ENCODE measurements at places on chromosomes 7 and 10.

GRCh38 chr10:86250399-86250798 lies 116.2 kb downstream of the GRID1 start:
- DNase-seq: no peak

DNA sequence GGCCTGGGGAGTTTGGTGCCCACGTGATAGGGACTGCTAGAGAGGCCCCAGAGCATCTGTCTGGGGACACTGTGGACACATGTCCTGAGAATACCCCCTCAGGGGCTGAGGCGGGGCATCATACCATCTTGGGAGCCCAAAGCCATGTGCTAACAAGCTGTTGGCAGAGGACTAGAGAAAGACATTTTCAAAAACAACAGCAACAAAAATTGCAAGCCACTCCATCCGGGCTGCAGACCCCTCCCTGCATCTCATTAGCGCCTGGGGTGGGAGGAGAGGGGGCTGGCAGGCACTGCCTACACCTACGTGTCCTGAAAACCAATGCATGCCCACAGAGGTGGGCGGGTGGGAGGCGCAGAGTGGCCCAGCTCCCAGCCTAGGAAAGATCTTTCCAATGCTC lies 507.4 kb upstream of the PODXL start:
- DNase-seq: no peak

DNA sequence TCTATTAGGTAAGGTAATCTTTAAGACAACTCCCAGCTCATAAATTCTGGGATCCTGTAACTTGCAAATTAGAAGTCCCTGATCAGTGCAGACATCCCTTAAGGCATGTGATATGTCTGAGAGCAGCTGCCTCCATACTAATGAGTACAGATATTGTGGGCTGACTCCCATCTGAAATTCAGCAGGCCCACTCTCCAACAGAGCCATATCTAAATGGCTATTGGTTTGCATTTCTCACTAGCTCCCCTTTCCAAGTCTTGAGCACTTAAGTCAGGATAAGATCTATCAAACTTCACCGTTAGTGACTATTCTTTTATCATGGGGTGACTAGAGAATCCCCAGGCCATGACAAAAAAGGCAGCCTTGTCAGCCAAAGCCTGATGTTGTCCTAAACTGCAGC lies 785.4 kb downstream of the IPMK start:
- DNase-seq: no peak

DNA sequence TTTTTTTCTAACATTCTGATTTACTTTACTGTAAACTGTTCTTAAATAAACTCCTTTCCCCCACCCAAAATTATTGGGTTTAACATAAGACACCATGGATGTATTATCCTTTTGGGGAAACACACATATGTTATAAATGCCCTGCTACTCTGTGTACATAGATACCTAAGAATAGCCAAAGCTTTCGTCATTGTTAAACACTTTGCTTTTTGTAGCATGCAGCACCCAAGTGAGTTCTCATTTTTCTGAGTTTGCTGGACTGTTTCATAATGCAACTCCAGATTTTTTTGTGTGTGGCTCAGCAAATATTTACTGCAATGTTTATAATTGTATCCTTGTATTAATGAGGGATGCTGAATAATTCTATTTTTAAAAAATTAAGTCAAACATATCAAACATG lies 86.9 kb downstream of the VTI1A start:
- no peak for DNase-seq

- DNase-seq: no peak
These were observed 33.7 kb upstream of the DGKI start for GRCh38 chr7:137880432-137880831.

GRCh38 chr7:82605247-82605864 lies 161.8 kb upstream of the CACNA2D1 start:
- DNase-seq: peak; percentile 2

- no peak for DNase-seq
These were observed 8.2 kb downstream of the CCDC7 start for GRCh38 chr10:32454148-32454547.

- DNase-seq: no peak
These were observed 15.1 kb downstream of the GPR146 start for GRCh38 chr7:1059200-1060091.

- DNase-seq: no peak
These were observed 44.5 kb upstream of the MRPS16 start for GRCh38 chr10:73296946-73297345.

- no peak for DNase-seq
These were observed 11.2 kb upstream of the PRDX3 start for GRCh38 chr10:119189811-119190282.

GRCh38 chr7:111982133-111982532 lies 224.1 kb downstream of the DOCK4 start:
- DNase-seq: no peak

DNA sequence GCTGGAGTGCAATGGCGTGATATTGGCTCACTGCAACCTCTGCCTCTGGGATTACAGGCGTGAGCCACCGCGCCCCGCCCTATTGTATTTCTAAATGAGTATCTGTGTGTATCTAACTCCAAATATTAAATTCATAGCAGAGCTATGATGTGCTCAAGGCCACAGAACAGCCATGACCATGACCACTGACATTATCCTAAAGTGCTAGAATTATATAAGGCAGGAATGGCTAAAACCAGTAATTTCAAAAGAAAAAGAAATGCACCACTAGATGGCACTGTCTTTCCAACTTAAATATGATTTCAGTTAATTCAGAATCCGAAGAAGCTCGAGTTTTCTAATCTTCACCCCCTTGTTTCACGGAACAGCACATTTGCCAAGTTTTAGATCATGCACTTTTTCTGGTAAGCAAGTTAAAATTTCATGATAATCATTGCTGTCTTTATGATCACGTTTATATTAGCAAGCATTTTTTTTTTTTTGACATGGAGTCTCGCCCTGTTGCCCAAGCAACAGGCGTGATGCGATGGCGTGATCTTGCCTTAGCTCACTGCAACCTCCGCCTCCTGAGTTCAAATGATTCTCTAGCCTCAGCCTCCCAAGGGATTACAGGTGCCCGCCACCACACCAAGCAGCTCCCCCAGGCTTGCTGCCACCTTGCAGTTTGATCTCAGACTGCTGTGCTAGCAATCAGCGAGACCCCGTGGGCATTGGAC lies 65.3 kb downstream of the OR13A1 start:
- DNase-seq: no peak

- DNase-seq: no peak
These were observed 55.5 kb downstream of the KLF6 start for GRCh38 chr10:3729397-3729976.

DNA sequence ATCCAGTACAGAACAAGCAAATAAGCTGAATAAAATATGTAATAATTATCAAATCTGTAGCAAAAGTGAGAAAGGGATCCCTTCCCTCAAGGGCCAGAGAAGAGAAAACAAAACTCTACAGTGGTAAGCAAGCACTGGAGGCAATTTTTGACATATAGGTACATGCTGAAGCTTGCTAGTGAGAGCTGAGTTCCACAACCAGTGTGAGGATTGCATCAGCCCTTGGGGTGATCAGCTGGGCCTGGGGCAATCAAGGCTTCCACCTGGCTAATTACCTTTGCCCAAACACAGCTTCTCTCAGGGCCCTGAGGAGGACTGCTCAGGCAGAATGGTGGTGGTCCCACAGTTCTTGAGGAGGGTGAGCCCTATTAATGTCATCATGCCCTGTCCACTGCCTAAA lies 134.4 kb upstream of the DLX6 start:
- DNase-seq: no peak

DNA sequence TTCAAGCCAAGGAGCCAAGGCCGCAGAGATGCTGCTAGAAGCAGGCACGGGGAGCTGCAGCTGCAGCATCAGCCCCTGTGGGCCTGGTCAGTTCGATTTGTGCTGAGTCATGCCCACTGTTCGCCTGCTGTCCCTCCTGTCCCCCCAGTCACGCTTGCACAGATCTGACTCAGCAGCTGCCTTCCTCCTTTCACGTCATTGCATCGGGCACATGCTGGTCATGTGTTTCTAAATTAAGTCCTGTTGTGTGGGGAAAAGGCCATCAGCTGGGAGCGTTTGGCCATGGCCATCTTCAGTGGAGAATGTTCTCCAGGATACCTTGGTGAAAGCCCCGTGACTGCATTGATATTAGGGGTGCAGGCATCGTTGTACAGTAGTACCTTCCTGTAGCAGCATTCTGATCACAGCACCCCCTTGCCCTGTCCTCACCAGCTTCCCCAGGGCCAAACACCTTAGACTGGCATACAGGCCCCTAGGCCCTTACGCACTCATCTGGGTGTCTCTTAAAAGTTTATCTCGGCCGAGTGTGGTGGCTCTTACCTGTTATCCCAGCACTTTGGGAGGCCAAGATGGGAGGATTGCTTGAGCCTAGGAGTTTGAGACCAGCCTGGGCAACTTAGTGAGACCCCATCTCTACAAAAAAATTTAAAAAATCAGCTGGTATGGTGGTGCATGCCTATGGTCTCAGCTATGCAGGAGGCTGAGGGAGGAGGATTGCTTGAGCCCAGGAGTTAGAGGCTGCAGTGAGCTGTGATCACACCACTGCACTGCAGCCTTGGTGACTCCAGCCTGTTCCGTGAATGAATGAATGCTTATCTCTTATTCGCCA lies 23.2 kb downstream of the POR start:
- no peak for DNase-seq

DNA sequence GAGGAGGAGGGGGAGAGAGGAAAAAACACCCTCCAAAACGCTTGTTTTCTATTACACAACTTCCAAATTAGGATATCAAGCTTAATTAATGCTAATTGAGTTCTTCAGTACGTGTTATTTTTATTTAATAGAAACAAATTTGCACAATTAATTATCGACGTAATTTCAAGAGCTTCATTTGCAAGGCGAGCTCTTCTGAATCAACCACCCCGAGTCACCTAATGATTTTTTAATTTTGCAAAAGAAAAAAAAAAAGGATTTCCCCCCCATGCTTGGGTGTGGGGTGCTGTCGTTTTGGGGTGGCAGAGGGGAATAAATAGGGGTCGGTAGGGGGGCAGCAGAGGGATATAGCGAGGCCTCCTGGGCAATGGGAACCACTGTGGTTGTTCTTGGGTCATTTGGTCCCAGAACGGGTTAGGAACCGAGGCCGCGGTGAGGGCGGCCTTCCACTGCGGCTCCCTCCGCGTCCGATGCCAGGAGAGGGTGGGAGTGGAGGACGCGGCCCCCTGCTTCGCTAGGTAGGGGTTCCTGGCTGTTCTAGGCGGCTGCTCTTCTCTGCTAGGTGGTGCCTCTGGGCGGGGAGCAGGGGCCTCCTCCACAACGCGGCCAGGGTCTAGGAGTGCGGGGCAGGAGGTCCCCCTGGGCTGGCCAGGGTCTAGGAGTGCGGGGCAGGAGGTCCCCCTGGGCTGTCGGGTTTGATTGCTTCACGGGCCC lies 7.3 kb downstream of the UNCX start:
- no peak for DNase-seq

GRCh38 chr7:97015279-97015678 lies 9.4 kb downstream of the DLX5 start:
- no peak for DNase-seq

DNA sequence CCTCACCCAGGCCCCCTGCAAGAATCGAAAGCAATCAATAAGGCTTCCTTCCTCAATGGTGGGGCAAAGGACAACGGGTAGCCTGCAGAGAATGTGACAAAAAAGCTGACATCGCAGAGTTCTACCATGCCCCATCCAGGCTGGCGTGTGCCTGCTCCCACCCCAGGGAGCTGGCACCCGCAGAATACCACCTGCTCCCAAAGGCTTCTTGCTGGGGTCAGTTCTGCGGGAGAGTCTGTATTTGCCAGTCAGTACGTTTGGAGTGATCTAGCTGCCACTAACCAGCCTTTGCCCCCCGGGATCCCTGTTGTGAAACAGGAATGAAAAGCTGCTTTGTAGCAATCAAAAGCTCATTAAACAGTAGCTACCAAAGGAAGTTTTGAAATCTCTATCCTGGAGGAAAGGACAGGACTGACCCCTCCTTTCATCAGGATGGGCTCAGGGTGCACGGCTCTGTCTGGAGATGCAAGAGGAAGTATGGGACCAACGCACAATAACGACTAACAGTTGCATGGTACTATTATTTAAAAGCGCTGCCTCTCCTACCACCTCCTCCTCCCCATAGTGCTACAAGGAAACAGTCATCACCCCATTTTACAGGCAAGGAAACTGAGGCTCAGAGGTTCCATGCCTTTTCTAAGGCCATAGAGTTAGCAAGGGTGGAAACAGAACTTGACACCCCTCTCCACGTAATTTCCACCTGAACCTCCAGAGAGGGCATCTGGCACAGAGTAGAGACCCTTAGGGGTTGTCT lies 67.0 kb downstream of the FGFR2 start:
- no peak for DNase-seq

DNA sequence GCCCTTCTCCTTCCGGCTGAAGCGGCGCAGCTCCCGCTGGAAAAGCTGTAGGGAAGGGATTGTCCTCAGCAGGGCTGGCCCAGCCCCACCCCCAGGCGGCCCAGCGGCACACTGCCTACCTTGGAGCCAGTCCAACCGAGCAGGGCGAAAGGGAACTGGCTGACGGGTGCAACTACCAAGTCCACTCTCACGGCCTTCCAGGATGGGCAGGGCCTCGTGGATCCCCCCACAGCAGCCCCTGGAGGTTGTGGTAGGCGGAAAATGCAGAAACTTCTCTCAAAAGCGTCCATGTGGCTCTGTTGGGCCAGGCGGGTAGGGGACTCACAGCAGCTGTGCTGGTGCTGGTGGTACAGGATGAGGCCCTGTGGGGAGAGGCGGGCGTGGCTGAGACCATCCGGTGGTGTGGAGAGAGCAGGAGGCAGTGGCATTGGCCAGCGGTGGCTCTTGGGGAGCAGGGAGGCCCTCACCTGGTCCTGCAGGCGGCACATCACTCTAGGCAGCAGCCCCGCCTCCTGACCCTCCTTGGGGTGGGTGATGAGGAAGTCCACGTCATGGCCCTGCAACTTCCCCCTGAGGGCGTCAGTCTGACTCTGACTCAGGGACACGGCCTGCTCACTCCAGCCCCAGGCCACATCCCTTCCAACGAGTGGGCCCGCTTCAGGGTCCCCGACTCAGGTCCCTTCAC lies 8.4 kb upstream of the PGAM2 start:
- peak; percentile 76 for DNase-seq

GRCh38 chr10:5305374-5305773 lies 59.4 kb upstream of the UCN3 start:
- no peak for DNase-seq

GRCh38 chr7:151012911-151013347 lies 11.4 kb downstream of the ATG9B start:
- DNase-seq: no peak

GRCh38 chr10:76879116-76879913 lies 758.3 kb downstream of the KCNMA1 start:
- DNase-seq: no peak

DNA sequence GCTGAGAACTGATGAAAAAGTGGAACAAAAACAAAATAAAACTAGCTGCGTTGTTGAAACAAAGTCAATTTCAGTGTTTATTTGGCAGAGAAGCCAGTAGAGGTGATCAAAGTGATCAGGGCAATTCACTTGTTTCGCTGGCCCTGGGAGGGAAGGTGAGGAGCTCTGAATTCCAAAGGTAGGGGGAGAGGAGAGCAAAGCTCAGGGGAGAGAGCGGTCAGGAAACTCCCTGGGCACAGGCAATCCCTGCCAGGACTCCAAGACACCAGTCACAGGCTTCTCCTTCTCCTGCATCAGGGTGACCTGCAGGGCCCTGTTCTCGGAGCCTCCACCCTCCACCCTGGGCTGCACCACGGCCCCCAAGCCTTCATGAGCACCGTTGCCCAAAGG lies 6.8 kb upstream of the KIAA1217 start:
- DNase-seq: no peak

GRCh38 chr7:127732306-127732705 lies 80.3 kb downstream of the SND1 start:
- no peak for DNase-seq
